ENCODE measurements at places on chromosomes 12 and 14.

- no peak for DNase-seq
Observed at GRCh38 chr12:113936460-113936859, 29.7 kb downstream of the RBM19 start.

GRCh38 chr12:79337662-79338290, 353.0 kb downstream of the PAWR start:
- DNase-seq, result no peak

DNA sequence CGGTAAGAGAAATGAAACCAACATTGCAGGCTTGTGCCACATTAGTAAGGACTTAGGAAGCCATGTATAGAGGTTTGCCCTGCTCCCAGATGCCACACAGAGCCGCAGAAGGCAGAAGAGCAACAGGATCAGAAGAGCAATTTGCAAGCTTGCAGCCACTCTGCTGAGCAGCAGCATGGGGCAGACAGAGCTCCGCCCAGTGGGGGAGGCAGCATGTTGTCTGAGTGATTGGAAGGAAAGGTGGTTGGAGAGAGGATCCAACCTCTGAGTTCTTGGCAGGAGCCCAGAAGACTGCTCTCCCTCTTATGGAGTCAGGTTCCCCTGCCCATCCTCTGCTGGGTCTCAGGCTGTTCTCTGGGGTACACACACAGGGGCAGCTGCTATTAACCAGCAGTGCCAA, 2.3 kb upstream of the KRT6A start:
- DNase-seq, result peak; percentile 93

DNA sequence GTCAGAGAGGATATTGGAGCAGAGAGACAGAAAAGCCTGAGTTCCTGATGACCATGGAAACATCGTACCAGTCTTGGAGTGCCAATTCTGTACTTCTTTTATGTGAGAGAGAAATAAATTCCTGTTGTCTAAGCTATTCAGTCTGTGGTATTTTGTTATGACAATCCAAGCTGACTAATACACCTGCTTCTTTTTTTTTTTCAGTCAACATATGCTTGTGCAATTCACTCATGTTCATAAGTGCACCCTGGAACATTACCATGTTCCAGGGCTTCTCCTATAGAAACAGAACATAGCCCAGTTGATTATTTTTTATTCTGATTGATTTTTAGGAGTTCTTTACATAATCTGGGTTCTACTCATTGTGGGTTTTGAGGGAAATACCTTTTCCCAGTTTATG, 1.7 kb upstream of the CHPT1 start:
- DNase-seq, result no peak

DNA sequence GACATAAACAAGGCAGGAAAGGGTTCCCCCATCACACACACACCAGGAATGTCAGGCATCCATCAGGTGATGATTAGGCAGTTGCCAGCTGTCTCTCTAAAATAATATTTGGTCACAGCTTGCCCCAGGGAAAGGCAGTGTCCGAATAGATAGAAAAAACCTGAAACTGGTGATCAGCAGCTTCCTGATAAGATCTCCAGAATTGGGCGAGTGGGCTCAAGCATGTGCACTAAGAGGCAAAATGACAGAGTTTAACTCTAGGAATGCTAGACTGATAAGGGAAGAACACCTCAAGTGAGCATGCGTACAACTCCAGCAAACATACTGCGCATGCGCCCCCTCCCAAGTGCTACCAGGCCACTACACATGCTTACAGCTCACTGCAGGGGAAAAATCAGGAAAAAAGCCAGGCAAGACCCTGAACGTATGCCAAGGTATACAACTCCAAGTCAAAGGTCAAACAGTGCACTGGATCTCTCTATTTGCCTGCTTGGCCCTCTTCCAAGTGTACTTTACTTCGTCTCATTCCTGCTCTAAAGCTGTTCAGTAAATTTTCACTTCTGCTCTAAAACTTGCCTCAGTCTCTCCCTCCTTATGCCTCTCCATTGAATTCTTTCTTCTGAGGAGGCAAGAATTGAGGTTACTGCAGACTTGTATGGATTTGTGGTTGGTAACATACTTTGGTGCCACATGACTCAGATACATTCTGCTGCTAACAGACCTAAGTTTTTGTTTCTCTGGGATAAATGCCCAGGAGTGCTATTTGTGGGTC, 73.5 kb upstream of the VASH1 start:
- DNase-seq, result no peak

All from NCI-H2171 (cell line).